Activated T-helper 1 cell treated with anti-CD3 and anti-CD28 coated beads, Interleukin-2, amount 50 U/mL, for 16 hours (primary cell): ENCODE measurements at places on chromosomes 7 and 10.

DNA sequence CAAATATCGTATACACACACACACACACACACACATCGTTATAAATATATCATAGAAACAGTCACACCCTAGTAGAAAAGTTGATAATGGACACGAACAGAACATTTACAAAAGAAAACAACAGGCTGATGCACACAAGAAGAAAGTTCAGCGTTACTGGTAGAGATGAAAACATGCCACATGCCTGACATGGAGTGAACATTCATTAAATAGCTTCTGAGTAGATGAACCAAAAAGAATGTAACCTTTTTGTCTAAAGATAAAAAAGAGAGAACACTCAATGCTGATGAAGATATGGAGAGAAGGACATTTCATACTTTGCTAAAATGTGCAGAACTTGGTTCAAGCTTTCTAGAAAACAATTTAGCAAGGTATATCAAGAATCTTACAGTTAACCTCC lies 173.4 kb upstream of the KLF14 start:
- no peak for DNase-seq

- DNase-seq: no peak
Observed at GRCh38 chr7:142130267-142130666, 18.7 kb downstream of the MGAM2 start.

DNA sequence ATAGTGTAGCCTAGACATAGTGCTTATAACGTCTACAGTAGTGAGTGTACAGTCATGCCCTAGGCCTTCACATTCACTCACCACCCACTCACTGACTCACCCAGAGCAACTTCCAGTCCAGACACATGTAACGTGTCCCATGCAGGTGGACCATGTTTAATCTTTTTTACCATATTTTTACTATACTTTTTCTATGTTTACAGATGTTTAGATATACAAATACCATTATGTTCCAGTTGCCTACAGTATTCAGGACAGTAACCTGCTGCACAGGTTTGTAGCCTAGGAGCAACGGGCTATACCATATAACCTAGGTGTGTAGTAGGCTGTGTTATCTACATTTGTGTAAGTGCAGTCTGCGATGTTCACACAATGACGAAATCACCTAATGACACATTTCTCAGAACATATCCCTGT lies 11.0 kb downstream of the MPP7 start:
- no peak for DNase-seq

- DNase-seq: no peak
Observed at GRCh38 chr10:26044141-26044749, 110.2 kb downstream of the MYO3A start.

- no peak for DNase-seq
Observed at GRCh38 chr10:101968940-101969321, 87.0 kb downstream of the ARMH3 start.

DNA sequence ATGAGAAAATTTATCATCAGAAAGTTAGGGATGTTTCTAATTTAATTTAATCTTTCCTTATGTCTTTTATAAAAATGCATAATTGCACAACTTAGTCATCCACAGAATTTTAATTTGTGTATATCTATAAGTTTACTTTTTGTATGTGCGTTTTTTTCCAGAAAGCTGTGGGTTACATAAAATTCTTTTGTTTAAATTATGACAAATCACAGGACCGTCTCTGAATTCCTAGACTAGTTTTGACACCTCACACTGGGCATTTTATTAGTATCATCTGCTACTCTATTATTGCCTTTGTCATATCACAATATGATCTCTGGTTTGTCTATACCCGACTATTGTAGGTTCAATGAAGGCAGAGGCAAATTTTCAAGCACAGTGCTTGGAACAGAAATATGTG lies 482.4 kb upstream of the SEMA3D start:
- no peak for DNase-seq

DNA sequence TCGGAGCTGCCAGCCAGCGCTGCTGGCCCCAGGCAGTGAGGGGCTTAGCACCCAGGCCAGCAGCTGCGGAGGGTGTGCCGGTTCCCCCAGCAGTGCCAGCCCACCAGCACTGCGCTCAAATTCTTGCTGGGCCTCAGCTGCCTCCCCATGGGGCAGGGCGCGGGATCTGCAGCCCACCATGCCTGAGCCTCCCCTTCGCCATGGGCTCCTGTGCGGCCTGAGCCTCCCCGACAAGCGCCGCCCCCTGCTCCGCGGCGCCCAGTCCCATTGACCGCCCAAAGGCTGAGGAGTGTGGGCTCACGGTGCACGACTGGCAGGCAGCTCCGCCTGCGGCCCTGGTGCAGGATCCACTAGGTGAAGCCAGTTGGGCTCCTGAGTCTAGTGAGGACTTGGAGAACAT lies 525.0 kb downstream of the PTPRN2 start:
- DNase-seq: no peak

- no peak for DNase-seq
Observed at GRCh38 chr7:30702200-30702599, 19.9 kb upstream of the CRHR2 start.
